Lower leg skin (tissue), 4 donors: ENCODE measurements at places on chromosomes 3 and 15. TPM values are rescaled to one million over a fixed set of nuclear protein-coding genes. Genes with fewer than 3 reads are reported as not detected.
A peak's percentile ranks its signal among the peaks of the same experiment; 100 is the strongest.

ACAN gene
- 0.58 TPM for total RNA-seq

ELP6 gene
- 17.8 TPM for total RNA-seq

FSD2 gene
- total RNA-seq = not detected

RAB6B gene
- total RNA-seq = 0.52 TPM

DNA sequence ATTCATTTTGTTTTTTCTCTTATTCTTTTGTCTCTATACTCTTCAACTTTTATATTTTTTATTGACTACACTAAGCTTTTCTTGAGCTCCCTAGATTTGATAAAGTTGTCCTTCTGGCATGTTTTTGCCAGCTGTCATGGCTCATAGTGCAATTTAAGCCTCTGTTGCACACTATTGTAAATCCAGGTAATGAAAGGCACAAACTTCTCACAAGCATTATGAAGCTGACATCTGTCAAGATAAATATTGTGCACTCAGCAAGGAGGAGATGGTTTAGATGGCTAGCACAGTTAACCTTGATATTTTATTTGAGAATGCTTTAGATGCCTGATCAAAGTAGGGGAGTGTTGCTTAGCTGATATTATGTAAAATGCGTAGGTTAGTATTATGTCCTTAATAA is 1280.9 kb downstream of the NSUN3 start:
- DNase-seq = no peak

TRH gene
- total RNA-seq = not detected

DNA sequence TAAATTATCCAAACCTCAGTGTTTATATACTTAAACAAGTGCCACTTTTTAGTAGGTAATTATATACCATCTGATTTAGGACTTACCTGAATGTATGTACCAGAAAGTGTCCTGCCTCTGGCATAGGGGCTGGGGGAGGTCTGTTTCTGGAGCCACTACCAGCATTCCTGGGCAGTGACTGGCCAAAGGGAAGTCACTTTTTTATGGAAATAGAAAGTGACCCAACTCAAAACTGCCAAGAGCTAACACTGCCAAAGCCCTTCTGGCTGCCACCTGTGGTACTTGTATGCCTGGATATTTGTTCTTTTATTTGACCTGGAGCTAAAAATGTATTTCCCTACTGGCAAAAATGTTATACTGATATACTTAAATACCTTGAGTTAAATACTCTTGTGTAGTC is 42.7 kb downstream of the ESYT3 start:
- no peak for DNase-seq

DNA sequence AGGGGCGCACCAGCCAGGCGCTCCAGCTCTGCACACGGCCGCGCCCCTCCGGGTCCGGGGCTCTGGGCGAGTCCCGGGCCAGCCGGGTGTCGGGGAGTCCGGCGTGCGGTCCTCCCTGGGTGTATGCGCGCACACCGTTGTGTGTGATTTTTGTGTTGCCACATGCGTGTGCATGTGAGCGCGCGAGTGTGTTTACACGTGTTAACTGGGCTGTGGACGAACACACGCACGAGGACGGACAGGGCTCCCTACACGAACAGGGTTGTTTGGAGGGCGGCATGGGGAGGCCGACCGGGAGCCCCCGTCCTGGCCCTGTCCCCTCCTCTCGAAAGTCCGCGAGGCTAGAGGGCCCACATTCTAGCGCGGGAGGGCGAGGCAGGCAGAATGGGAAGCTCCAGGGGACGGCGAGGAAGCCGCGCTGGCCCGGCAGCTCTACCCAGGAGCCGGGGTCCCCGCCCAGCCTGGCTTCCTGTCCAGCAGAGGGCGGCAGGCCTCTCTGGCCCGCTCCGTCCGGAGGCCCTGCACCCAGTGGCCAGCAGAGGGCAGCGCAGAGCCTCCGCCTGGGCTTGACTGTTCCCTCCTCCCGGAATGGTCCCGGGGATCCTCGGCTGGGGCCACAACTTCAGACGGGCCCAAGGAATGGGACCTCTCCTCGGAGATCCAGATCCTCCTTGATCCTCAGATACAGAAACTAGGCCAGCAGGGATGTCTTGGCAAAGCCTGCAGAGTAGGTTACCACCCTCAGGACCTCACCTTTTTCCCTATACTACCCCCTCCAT is 611 bp upstream of the LINGO1 start:
- DNase-seq = peak; percentile 77

GRCh38 chr3:177589911-177590381 is 392.7 kb upstream of the TBL1XR1 start:
- no peak for DNase-seq
